ENCODE measurements at places on chromosomes 1 and 21.

DNA sequence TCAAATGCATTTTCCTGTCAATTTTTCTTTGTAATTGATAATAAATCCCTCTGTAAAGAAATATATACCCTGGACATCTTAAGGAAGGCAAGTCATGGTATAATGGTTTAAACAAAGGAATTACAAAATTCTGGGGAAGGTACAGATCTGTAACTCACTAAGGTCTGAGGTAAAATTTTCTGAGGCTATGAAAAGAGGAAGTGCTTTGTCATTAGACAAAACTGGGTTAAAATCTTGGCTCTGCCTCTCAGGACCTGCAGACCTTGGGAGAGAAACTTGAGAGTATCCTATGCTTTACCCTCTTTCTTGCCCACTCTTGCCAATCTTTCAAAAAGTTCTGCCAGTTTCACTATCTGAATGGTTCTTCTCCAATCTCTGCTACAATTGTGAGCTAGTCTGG, 26.8 kb upstream of the BEND5 start:
- no peak for DNase-seq

GRCh38 chr1:215761446-215761845, 194.3 kb downstream of the KCTD3 start:
- DNase-seq, result no peak

- DNase-seq, result no peak
Measured at GRCh38 chr1:45473302-45473701, 17.7 kb downstream of the TESK2 start.

DNA sequence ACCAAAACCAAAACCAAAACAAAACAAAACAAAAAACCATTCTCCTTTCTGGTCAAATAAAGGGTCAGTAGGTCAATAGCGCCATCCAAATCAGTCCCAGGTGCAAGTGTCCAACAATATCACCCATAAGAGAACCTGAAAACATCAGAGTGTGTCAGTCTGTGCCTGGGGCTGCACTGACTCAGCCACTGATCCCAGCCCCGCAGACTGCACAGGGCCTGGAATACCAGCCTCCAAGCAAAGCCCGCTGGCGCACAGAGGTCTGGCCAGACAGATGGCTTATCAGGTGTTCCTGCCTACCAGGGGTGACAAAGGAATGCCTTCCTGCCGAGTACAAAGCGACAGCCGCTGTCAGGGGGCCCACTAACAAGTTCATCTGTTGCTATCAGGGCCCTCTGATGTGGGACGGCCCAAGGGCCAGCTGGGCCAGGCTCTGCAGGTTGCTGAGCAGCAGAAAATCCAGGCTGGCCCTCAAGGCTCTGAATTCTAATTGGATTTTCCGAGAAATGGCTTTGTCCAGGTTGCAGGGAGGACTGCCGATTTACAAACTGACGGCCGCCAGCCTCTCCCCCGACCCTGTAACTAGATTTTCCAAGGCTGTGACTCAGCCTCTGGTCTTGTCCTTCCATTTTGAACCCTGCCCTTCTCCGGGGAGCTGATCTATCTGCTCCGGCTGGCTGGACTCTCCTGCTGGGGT, 13.7 kb upstream of the TMEM51 start:
- DNase-seq, result no peak

- no peak for DNase-seq
Measured at GRCh38 chr1:30332116-30333094, 391.0 kb downstream of the MATN1 start.

GRCh38 chr1:193762236-193762635, 575.8 kb upstream of the B3GALT2 start:
- DNase-seq, result no peak

DNA sequence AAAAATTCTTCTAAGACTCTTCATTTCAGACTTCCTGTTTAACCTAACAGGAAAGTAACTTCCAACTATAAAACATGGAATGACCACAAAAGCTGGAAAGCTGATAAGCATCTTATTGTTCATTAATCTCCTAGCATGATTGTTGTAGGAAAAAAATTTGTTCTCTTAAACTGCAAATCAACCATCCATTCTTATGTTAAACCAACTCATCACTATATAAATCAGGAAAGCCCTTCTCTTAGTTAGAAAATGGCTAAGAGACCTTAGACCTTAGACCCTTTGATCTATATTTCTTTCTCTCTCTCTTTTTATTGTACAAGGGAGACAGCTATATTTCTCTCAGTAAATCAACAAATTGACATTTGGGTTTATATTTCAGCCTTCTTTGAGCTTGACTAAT, 101.4 kb downstream of the UBE2U start:
- no peak for DNase-seq

GRCh38 chr1:86753700-86754099, 49.3 kb downstream of the SH3GLB1 start:
- no peak for DNase-seq

- DNase-seq, result no peak
Measured at GRCh38 chr1:40927781-40928180, 51.7 kb upstream of the CTPS1 start.

All from AG04449 (cell line).